Stimulated activated CD4-positive, alpha-beta T cell treated with anti-CD3 and anti-CD28 coated beads, Interleukin-4, amount 100 ng/mL, for 48 hours (primary cell): ENCODE measurements at places on chromosomes 2 and 18.

- DNase-seq = no peak
These were observed 37.1 kb upstream of the DARS1 start for GRCh38 chr2:136022396-136023146.

GRCh38 chr2:182941919-182942318 is 75.5 kb upstream of the FRZB start:
- DNase-seq = no peak

DNA sequence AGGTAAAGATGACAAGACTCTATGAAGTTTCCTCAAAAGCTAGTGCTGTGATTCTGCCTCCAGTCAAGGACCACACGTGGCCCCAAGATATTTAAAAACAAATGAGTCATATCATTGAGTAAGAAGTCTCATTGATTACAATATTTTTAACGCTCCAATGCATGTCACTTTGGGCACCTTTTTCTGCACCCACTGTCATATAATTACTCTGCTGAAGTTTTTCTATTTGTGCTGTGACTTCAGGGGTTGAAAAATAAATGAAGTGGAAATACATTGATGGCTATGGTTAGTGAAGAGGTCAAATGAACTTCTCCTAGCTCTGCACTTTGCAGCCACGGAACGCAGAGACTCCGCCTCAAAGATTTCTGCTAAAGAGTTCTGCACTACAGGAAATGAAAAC is 344.3 kb upstream of the KYNU start:
- DNase-seq = no peak

GRCh38 chr2:190663348-190663747 is 14.5 kb downstream of the NAB1 start:
- DNase-seq = no peak

DNA sequence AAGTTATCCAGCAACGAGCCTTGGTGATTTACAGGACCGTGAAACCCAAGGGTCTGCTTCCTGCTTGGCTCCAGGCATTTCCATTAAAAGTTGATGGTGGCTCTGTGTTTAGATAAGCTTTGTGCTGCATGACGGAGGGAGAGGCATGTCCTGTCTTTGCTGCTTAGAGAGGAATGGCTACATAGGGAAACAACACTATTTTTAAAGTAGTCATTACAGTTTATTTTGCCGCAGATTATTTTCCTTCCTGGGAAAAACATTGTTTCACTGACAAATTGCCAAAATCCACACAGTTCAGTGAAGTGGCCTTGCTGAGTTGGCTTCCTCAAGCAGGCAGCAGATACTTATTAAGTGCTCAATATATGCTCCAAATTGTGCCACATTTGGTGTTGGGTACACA is 98.5 kb downstream of the THSD7B start:
- no peak for DNase-seq

- DNase-seq = no peak
These were observed 21.7 kb upstream of the UGP2 start for GRCh38 chr2:63819765-63820717.

GRCh38 chr2:202035089-202035940 is 1.7 kb downstream of the FZD7 start:
- peak; percentile 21 for DNase-seq
